Purkinje cell (primary cell): ENCODE measurements at places on chromosomes 3 and 15. TPM values are rescaled to one million over a fixed set of nuclear protein-coding genes. Genes with fewer than 3 reads are reported as not detected.

Gene SH2D7
- not detected in 2 replicates for polyA plus RNA-seq

Gene CPN2
- not detected in 2 replicates for polyA plus RNA-seq

Gene PLOD2
- polyA plus RNA-seq: 3.5 and 7.4 TPM in 2 replicates

Gene CCR8
- not detected in 2 replicates for polyA plus RNA-seq

Gene OSTN
- 1.7 TPM in 1 of 2 replicates, not detected in the other for polyA plus RNA-seq

Gene TGM4
- not detected in 2 replicates for polyA plus RNA-seq

Gene PYGO1
- 2.4 and 4.0 TPM in 2 replicates for polyA plus RNA-seq

Gene SCG5
- polyA plus RNA-seq: 399 and 790 TPM in 2 replicates

Gene FAM107A
- 13.8 and 16.7 TPM in 2 replicates for polyA plus RNA-seq

Gene ITIH1
- polyA plus RNA-seq: not detected in 2 replicates

Gene SPINK8
- not detected in 2 replicates for polyA plus RNA-seq

Gene CYP1A2
- polyA plus RNA-seq: not detected in 2 replicates

Gene ARGFX
- polyA plus RNA-seq: not detected in 2 replicates

Gene CSPG5
- 1.7 TPM in 1 of 2 replicates, not detected in the other for polyA plus RNA-seq

Gene KCNH8
- polyA plus RNA-seq: 0.20 and 0.46 TPM in 2 replicates

Gene SLC28A2
- 0.70 TPM in 1 of 2 replicates, not detected in the other for polyA plus RNA-seq

Gene SCN5A
- polyA plus RNA-seq: not detected in 2 replicates

Gene SCAP
- 8.5 and 17.1 TPM in 2 replicates for polyA plus RNA-seq

Gene SHF
- 0.71 and 0.87 TPM in 2 replicates for polyA plus RNA-seq

Gene VPS13C
- polyA plus RNA-seq: 26.6 and 35.4 TPM in 2 replicates
